NCI-H446 (cell line): ENCODE measurements at places on chromosomes 2 and 18.

- DNase-seq: no peak
These were observed 4.4 kb downstream of the NFATC1 start for GRCh38 chr18:79400091-79400590.

- DNase-seq: peak; percentile 73
These were observed 166.0 kb downstream of the SOCS6 start for GRCh38 chr18:70454704-70455322.

DNA sequence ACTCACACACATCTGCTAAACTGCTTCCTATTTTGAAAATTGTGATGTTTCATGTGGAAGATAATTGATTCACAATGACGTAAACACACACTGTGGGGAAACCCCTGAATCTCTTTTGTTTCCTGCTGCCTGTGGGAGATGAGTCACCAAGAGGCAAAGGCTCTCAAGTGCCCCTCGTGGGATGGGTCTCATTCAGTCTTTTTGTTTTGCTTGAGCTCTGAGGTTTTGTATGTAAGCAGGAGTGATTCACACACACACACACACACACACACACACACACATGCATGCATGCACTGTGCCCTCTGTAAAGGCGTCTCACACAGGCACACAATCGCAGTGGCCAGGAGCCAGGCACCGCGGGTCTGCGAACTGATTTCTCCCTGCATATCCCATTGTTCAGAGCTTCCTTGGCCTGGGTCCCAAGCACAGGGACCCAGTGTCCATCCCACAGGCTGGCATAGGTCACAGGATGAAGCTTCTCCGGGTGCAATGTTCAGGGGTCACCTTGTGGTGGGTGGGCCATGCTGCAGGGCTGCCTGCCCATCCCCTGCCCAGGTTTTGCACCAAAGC lies 12.1 kb upstream of the ARHGEF4 start:
- no peak for DNase-seq

- DNase-seq: no peak
These were observed 17.5 kb upstream of the CCL20 start for GRCh38 chr2:227796045-227796711.

- DNase-seq: no peak
These were observed 66.9 kb downstream of the ATAD2B start for GRCh38 chr2:23859983-23860382.

- DNase-seq: no peak
These were observed 141.9 kb upstream of the NETO1 start for GRCh38 chr18:73009691-73010090.

GRCh38 chr2:242041816-242042215 lies 172.3 kb downstream of the RTP5 start:
- no peak for DNase-seq
